ENCODE measurements at places on chromosomes 1 and 21. TPM values are rescaled to one million over a fixed set of nuclear protein-coding genes. Genes with fewer than 3 reads are reported as not detected.

- no peak for DNase-seq
Observed at GRCh38 chr1:29390075-29390474, 153.8 kb downstream of the PTPRU start.

DNA sequence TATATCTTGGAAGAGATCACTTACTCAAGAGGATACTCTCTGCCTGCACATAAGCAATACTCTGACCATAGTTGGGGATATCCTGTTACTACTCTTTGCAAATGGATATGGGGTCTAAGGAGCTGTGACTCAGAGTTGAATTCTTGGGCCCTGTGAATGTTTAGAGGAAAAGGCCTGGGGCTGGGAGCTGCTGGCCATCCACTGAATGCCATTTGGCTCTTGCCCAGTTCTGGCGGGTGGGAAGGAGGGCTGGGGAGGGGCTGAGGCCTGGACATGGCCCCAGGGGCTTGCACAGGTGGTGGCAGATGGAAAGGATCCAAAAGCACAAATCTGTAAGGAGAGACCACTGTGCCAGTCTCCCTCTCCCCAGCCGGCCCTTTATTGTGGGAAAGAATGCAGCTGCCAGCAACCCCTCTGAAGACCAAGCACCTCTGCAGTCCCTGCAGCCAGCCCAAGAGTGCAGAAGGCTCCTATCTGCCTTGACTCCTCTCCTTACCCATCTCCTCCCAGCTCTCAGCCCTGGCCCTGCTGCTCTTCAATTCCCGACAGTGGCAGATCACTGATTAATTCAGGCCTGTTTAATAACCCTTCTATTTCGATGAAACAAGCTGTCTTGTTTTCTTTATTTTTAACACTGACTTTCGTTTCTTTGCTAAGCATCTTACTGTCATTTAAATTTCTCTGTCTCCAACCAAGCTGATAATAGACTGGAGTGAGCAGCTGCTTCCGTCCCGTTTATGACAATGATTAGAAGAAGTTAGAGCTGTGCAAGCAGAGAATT, 12.1 kb downstream of the PLXNA2 start:
- no peak for DNase-seq

DNA sequence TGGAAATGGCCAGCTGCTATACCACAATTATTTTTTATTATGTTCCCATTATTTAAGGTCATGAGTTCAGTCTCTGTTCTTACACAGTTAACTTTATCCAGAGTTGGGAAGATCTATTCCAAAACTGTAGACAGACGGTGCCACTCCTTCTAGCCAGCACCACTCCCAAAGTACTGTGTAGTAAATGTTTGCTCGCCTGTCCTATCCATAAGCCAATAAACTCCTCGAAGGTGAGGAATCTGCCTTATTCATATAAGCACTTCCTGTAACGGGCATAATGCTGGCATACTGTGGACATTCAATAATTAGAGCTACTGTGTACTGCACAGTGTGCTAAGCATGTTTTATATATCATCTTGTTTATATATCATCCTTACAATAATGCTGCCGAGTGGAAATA, 26.1 kb upstream of the STMN1 start:
- DNase-seq: no peak

- DNase-seq: no peak
Observed at GRCh38 chr21:29258626-29259338, 39.9 kb upstream of the BACH1 start.

GRCh38 chr21:31898933-31899630, 26.3 kb downstream of the HUNK start:
- no peak for DNase-seq

GRCh38 chr1:111183308-111184069, 17.0 kb downstream of the DENND2D start:
- no peak for DNase-seq

DNA sequence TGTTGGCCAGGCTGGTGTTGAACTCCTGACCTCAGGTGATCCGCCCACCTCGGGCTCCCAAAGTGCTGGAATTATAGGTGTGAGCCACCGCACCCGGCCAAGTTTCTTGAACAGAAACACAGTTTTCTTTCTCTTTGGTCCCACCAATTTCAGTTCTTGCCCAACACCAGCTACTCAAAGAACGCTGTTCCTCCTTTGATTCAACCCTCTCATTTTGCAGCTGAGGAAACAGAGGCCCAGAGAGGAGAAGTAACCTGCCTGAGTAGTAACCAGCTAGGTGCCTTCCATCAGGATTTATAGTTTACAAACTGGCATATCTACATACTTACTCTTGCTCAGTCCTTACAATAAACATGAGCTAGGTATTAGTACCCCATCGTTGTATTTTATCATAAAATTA, 119.9 kb downstream of the SYF2 start:
- DNase-seq: no peak

MPL gene
- 0.81 TPM for total RNA-seq

AADACL4 gene
- total RNA-seq: not detected

AMY1A gene
- total RNA-seq: not detected
